ENCODE measurements at places on chromosomes 12 and 14.

DNA sequence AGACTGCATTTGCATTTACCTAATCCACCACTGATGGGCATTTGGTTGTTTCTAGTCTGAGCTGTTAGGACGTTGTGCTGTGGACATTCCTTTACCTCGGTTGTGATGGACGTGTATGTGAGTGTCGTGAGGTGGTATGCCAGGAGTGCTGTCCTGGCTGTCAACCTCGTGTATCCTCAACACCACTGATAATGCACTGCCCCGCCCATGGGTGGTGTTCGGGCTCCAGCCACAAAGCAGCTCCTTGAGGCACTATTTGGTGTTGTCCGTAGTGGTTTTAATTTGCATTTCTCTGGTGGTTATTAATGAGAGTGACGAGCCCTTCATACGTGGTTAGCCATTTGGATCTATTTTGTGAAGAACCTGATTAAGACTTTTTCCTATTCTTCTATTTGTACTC, 87.6 kb downstream of the PPP2R5C start:
- no peak for DNase-seq

GRCh38 chr12:85279449-85280164, 413 bp upstream of the ALX1 start:
- no peak for DNase-seq

DNA sequence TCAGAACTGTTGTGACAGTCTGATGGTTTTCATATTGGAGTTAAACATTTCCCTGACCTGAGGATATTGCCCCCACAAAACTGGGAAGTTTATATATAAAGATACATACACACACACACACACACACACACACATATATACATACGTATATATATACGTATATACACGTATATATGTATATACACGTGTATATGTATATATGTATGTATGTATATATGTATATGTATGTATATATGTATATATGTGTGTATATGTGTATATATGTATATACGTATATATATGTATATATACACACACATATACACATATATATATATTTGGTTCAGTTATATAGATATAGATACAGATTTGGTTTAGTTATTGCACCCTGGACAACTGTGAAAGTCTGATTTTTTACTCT, 65.7 kb downstream of the ATP2B1 start:
- DNase-seq = no peak

DNA sequence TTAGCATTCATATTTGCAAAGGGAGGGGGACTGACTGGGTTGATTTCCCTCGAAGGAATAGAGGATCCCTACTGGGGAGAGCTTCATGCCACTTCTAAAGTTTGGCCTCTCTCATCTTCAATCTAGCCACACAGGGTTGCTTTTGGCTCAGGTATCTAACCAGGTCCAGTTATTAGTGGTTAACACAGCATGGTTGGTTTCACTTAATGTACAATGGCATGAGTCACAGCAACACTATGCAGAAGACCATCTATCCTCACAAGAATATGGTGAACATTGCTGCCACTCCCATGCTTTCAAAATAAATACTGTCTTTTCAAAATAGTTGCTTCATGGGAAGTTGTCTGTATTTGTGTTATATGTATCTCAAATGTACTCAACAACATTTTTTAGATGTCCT, 6.6 kb upstream of the RAB3IP start:
- no peak for DNase-seq

- no peak for DNase-seq
These were observed 70.7 kb downstream of the PTPRO start for GRCh38 chr12:15393037-15393436.

DNA sequence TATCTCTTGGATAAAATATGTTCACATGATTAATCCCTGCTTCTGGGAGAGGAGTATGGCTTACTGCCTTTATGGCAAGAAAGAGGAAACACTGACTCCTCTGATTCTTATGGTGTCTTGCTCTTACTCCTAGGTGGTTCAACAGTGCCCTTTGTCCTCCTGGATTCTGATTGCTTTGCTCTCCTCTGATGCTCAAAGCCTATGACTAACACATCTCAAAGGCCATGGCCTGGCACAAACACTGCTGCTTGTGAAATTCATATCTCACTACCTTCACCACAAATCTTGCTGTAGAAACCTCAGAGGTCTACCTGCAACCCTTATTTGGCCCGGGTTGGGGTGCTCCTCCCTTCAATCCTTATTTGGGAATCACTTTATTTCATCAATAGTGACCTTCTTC, 217.2 kb downstream of the C12orf50 start:
- no peak for DNase-seq

- DNase-seq = no peak
These were observed 13.0 kb downstream of the TMEM52B start for GRCh38 chr12:10191865-10192264.

- no peak for DNase-seq
These were observed 92.9 kb downstream of the SLCO1B1 start for GRCh38 chr12:21223930-21224329.

- DNase-seq = no peak
These were observed 233.0 kb downstream of the RGS6 start for GRCh38 chr14:72165229-72165698.

DNA sequence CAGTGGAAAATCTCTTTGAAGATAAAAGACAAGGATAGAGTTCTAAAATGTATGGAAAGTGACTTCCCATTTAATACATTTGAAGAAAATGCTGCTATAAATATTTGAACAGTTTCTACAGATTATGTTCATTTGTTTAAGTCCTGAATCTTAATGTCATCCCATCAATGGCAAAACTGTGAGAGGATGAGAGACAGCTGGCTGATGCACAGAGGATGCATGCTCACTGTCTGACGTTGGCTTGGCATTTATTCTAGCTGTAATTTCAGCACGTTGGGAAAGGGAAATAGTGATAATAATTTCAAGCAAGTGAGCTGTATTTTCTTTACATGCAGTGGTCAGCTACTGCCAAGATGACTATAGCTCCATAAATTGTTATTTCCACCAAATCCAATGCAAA, 40.5 kb downstream of the PPFIA2 start:
- DNase-seq = no peak

GRCh38 chr12:117563007-117563406, 201.6 kb upstream of the NOS1 start:
- no peak for DNase-seq

GRCh38 chr14:105147671-105148603, 20.6 kb downstream of the JAG2 start:
- DNase-seq = no peak

DNA sequence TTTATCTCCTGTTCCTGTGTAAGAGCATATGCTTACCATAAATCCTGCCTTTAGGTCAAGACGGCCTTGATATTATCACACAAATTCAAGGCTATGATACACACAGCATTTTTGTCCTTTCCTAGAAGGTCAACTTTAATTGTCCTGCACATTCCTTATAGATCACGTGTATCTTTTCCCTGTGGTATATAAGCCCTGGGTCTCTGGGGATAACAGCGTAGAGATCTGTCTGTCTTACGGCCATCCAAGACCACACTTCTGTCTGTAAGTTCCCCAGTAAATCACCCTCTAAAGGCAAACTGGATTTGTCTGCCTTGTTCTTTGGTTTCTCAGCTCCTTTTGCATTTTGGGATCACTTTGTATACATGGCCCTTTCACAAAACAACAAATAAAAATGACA, 69.5 kb upstream of the TCL1B start:
- DNase-seq = no peak

- DNase-seq = no peak
These were observed 29.4 kb upstream of the OXA1L start for GRCh38 chr14:22737052-22737451.

- DNase-seq = no peak
These were observed 73.2 kb upstream of the MDM1 start for GRCh38 chr12:68405343-68405781.

DNA sequence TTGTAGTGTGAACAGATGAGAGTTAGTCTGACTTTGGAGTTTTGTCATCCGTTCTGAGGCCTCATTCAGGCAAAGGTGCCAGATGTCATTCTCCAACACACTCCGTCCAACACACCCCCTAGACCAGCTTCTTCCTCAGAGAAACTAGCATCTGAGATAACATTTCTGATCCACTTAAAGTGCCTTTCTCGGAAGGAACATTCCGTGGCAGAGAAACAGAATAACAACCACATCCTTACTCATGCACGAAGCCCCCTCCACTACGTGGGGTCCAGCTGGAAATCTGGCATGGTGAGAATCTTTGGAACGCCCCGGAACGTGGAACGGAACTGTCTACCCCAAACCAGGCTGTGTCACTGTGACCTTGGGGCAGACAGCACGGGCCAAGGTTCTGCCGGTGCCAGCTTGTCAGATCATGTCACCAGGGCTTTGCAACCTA, 17.0 kb upstream of the BCL7A start:
- DNase-seq = no peak

GRCh38 chr14:70909733-70910614, 2.7 kb downstream of the PCNX1 start:
- no peak for DNase-seq

DNA sequence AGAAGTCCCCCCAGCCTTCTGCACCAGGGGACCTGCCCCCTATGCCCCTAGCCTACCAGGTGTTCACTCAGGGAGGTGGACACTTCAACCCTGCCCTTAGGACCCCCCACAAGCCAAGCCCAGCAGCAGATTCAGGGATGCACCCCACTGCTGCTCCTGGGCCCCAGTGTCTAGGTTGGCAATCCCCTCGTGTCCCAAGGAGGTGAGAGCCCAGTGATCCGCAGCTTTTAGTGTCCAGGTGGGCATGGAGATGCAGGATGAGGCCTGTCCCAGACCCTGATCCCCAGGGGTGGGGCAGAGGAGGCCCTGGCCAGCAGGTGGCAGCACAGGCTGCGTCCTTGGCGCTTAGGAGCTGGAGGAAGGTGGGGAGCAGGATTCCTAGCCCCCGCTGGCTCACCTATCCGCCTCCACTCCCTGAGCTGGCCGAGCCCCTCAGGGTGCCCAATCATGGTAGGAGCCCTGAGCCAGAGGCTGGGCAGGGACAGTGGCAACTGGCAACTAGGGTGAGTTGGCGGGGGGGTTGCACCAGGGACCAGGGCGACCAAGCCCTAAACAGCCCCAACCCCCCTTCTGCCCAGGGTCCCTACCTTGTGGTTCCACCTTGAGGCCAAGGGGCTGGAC, 4.1 kb downstream of the CKB start:
- no peak for DNase-seq

GRCh38 chr12:30908076-30908721, 18.3 kb upstream of the TSPAN11 start:
- DNase-seq = no peak

DNA sequence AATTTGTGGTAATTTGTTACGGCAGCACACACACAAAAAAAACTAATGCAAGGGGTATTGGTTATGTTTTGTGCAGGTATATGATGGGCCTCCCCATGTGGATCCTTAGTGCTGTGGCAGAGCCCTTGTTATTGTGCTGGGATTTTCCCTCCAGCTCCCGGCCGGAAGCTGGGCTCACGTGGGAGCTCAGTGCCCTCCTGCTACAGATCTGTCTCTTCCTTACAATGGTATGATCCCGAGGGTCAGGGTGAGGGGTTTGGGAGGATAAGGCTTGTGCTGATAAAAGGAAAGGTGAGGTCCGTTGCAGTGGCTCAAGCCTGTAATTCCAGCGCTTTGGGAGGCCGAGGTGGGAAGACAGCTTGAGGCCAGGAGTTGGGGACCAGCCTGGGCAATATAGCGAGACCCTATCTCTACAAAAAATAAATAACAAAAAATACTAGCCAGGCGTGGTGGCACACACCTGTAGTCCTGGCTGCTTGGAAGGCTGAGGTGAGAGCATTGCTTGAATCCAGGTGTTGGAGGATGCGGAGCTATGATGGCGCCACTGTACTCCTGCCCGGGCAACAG, 861 bp upstream of the SLC48A1 start:
- no peak for DNase-seq

- no peak for DNase-seq
These were observed 115.5 kb downstream of the SLC38A1 start for GRCh38 chr12:46153268-46153872.

DNA sequence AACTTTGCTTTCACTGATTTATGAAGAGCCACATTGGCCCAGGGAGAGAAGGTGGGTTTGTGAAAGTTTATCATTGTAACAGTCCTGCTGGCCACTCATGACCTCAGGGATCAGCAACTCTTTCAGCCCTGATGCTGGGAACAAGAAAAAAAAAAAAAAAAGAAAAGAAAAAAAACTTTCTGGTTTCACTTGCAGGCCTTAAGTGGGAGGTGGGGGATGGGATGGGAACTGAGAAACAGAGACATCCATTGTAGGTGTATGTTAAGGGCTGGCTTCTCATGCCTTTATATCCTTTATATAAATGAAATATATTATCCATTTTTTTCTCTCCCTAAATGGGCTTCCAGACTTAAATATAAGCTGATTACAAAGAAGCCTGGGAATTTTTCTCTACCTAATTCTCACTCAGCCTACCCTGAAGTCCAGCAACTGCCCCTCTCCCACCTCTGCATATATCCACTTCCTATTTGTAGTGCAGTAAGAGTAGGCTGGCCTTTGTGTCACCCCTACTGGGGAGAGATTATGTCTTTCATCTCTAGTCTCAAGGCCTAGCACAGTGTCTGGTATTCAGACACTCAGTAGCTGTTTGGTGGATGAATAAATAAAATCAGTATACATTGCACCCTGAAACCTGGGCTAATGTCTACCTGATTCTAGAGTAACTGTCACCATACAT, 187.1 kb downstream of the KICS2 start:
- DNase-seq = no peak

DNA sequence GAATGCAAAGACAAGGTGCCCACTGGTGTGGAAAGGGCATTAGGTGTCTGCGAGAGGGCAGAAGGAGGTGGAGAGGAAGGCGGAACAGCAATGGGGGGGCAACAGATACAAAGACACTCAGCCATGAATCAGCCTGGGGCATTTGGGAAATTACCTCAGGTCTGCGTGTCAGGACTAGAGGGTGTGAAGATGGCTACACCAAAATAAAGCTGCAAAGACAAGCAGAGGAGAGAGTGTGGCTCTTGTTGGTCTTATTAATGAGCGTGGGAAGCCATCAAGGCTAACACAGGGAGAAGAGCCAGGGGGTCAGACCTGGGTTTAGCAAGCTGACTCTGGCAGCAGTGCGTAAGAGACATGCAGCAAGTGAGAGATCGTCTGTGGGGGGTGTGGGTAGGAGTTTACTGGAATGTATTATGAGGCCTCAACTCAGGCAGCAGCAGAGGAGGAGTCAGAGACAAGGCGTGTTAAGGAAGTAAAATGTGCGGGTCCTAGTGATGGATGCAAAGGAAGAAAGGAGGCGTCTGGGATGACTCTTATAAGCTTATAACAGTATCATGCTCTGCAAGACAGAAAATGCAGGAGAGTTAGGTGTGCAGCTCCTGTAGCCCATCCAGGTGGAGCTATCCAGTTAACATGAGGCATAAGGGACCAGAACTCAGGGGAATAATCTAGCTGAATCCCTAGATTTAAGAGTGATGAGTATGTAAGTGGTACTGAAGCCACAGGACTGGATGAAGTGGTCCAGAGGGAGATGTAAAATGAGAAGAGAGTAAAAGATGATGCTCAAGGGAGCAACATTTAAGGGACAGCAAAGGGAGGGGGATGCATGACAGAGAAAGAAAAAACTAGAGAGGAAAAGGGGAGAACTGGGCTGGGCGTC, 50.4 kb downstream of the KCNK10 start:
- no peak for DNase-seq

GRCh38 chr12:84698576-84699333, 213.8 kb downstream of the SLC6A15 start:
- DNase-seq = no peak

Measured in NCI-H1436 treated with DMSO at 0.1 percent for 48 hours (cell line).